Foreskin keratinocyte (primary cell): ENCODE measurements at places on chromosomes 3 and 15.
A peak's percentile ranks its signal among the peaks of the same experiment; 100 is the strongest.

DNA sequence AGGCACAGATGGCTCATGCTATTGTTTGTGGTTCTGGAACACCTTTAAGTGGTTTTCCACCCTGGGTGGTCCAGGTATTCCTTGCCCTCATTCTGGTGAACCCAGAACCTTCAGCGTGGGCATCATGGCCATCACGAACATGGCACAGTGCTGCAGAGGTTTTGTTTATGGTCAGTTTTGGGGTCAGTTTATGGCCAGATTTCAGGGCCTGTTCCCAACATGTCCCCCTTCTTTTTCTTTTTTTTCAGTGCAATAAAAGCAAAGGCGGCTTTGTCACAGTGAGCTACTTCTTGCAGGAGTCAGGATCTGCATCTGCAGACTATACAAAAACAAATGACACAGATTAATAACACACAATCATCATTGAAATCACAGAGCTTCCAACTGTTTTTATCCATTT is 1085.0 kb upstream of the ALCAM start:
- no peak for DNase-seq

DNA sequence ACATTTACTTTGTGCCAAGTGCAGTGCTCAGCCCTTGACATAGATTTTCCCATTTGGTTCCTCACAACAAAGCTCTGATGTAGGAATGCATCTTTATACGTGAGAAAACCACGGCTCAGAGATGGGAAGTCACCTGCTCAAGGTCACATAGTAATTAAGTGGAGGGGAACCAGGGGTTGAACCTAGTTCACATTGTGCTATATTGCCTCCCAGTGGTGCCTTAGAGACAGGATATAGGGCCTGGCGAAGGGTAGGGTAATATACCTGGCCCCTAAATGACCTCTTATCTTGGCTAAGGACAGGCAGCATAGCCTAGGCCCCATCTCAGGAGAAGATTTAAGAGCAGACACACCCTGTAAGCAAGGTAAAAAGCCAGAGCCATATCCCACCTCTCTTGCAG is 71.5 kb downstream of the FOXP1 start:
- DNase-seq = no peak

GRCh38 chr3:24551626-24552025 is 57.0 kb upstream of the THRB start:
- no peak for DNase-seq

DNA sequence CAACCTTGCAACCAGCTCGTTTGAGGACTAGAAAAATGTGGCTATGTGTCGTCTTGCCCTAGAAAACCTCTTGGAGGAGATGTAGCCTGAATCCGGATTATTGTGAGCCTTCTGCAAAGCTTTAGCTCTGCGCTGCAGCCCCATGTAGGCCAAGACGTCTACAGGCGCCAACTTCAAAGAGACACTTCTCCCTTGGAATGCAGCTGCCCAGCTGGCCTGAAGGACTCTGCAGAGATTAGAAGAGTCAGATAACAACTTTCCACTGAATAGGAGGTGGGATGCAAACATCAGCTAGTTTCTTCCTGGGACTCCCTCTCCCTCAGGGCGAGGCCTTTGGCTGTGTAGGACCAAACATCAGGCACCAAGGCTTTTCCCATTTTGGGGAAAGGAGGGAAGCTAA is 356.5 kb upstream of the IL12A start:
- no peak for DNase-seq

GRCh38 chr3:191470545-191470944 is 9.6 kb downstream of the PYDC2 start:
- DNase-seq = no peak

- peak; percentile 95 for DNase-seq
Measured at GRCh38 chr3:23567917-23568316, 237.8 kb upstream of the UBE2E1 start.

DNA sequence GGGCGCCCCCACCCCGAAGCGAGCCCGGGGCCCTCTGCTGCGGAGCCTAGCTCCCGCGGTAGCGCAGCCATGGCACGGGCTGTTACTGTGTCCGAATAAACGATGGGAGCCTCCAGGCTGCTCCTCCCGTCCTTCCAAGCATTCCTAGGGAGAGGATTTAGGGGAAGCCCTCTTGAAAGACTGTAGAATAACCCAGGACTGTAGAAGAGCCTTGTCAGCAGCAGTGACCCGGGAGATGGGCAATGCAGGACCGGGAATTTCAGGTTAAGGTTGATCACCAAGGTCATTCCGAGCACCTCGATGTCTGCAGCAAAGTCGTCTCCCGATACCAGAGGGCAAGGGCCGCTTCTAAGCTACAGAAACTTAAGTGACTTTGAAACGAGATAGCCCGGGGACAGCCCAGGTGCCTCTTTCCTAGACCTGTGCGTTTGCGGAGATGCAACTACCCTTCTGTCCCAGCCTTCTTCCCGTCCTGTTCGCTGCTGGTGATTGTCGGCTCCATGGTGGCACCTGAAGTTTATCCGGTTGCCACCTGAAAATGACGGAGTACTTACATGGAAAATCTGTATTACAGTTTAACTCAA is 753 bp upstream of the MYO5A start:
- DNase-seq = no peak

- DNase-seq = no peak
Measured at GRCh38 chr3:186996356-186996755, 66.0 kb downstream of the ST6GAL1 start.

DNA sequence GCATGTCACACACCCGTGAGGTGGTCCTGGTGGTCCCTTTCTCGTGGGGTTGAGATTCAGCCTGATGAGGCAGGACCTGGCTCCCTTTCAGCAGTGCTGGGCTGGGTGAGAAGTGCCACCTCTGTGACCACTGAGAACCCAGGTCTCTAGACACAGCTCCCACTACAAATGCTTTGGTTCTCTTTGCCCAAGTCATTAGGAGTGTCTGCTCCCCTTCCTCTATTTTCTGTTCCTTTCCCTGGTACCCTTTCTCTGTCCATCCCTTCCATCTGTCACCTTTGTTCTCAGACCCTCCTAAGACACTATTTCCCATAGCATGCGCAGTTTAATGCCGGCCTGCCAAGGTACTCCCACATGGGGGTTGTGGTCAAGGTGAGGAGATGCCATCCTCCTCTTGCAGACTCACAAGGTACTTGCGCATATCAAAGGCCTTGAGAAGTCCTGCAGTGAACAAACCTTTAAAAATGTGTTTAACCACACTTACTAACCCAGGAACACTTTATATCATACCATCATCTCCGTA is 297.7 kb downstream of the LRTM1 start:
- DNase-seq = no peak

DNA sequence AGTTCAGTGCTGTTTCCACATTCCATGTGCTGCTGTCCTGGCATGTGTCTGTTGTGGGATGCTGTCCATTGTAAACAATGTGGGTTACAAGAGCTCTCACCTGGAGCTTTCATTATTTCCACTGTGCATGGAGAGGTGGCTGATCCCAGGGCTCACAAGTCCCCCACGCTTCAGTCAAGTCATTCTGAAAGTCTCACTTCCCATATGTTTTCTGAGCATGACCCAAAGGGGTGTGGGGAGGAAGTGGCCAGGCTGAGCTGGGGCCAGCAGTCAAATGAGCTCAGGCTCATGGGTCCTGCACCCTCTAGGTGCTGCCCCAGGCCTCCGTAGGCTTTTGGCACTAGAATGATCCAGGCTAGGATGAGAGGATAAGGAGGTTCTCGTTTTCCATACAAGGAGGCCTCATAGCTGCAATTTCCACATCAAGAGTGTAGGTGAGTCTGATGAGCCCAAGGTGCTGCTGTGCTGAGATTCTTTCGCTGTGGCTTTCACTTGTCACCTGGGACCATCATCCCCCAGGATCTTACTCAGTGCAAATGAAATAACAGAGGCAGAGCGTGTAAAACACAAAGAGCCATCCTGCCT is 22.0 kb downstream of the STARD5 start:
- no peak for DNase-seq

- DNase-seq = no peak
Measured at GRCh38 chr3:168425936-168426595, 330.3 kb upstream of the GOLIM4 start.

GRCh38 chr15:79815468-79815867 is 81.3 kb downstream of the MTHFS start:
- DNase-seq = no peak

DNA sequence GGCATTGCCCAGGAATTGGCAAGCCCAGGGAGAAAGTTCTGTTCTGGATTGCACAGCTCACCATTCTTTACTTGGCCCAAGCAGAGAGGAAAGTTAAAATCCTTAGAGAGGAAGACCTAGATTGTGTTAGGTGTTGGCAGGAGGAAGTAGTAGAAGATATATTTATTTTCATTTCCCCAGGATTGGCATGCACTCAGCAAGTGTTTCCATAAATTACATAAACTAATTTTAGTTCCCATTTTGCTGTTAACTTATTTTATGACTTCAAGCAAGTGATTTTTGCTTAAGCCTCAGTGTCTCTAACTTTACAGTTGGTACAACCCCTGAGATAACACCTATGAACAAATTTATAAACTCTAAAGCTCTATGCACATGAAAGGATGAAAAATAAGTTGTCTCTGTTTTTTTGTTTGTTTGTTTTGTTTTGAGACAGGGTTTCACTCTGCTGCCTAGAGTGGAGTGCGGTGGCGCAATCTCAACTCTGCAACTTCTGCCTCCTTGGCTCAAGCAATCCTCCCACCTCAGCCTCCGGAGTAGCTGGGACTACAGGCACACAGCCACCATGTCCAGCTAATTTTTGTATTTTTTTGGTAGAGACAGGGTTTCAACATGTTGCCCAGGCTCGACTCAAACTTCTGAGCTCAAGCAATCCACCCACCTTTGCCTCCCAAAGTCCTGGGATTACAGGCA is 31.2 kb upstream of the TOP2B start:
- no peak for DNase-seq

- DNase-seq = peak; percentile 64
Measured at GRCh38 chr15:42157981-42158765, 1.7 kb upstream of the PLA2G4F start.

DNA sequence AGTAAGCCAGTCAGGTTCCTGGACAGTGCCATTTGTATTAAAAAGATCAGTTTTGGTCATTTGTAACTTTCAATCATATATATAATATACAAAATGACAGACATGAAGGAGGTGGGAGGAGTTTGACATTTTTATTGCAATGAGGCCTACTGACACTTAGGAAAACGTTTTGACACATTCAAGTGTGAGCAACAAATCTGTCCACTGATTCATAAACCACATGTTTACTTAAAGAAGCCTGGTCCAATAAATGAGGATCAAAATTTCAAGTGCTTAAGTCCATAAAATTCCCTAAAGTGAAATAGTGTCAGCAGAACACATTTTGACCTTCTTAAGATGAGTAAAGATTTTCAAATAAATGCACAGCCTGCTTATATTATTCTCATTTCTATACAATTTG is 137.3 kb downstream of the MECOM start:
- DNase-seq = no peak

DNA sequence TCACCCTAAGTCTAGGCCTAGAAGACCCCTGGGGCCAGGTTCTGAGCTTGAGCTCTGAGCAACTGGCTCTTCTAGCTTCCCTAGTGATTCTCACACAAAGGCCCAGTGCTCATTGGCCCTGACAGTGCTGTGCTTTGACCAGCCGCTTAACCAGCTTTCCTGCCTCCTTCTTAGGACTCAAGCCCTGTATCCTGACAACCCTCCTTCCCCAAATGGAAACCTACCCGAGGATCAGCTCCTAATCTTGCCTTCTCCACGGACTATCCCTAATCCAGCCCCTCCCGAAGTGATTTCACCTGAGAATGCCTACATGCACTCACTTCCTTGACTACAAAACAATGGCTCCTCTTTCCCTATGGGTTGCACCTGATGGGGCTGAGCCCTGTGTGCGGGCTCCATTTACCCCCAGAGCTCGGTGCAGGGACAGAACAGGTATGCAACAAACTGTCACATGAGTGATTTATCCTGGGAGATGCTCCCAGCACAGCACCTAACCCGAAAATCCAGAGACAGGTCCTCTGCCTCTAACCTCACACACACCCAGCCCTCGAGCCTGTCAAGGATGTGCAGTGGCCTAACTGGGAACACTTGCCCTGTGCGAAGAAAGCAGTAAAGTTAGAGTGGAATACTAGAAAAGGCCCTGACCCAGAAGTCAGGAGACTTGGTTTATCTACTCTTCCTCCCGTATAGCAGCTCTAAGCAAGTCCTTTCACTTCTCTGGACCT is 2.3 kb downstream of the MEGF11 start:
- DNase-seq = no peak

- no peak for DNase-seq
Measured at GRCh38 chr3:13825311-13825579, 54.6 kb downstream of the WNT7A start.

DNA sequence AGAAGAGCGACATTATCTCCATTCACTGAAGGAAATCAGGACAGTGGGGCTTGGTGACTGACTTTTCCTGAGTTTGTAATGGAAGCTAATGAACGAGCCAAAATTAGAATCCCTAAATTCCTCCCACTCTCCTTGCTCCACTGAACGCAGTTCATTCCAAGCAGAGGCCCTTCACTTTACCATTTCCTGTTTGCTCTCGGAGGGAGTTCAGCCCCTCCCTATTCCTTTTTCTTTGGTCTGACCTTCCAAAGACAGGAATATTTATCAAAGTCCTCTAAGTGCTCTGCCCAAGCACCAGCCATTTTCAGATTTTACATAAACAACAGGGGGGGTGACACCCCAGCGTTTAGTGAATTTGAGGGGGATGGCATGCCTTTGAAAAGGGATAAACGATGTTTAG is 24.0 kb upstream of the PTPRG start:
- DNase-seq = no peak

DNA sequence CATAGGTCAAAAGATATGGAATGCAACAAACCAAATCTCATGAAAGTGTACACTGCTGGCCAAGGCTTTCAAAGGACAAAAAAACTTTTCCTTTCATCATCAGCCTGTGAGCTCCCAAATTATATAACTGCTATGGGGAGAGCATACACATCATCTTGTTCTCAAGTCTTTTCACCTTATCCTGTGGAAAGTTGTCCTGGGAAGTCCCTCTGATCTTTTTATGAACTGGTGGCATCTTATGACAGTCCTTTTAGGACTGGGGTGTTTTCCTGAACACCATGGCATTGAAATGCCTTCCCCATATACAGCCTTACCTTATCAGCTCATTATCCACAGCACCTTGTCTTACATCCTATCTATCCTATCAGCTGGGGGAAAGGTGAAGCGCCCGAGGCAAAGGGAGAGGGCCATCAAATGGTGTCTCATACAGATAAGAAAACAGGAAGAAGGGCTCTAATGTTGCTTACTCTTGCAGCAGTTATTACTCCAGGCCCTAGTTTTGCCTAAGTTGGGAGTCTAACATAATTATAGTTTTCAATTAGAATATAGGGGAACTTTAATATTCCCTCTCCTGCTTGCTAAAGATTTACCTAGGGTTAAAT is 61.5 kb upstream of the GOLIM4 start:
- no peak for DNase-seq

GRCh38 chr3:35338186-35338585 is 301.1 kb upstream of the ARPP21 start:
- DNase-seq = no peak

DNA sequence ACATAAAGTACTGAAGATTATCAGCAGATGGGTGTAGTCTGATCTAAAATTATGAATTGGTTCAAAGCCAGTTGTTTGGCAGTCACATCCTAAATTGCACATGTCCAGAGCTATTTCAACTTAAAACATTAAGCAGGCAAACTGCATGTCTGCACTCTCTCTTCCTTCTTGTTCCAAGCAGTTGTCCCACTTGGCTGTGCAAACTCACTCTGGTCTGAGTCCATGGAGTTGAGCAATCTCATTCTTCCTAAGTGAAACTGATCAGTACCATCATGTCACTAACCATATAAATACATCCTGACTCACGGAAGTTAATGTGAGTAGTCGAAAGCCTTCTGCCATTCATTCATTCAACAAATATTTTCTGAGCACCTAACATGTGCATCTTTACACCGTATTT is 353.0 kb downstream of the ROBO1 start:
- peak; percentile 66 for DNase-seq

GRCh38 chr3:111047812-111048435 is 23.7 kb upstream of the NECTIN3 start:
- no peak for DNase-seq
